LoVo (cell line): ENCODE measurements at places on chromosomes 4 and X.

- no peak for DNase-seq
Measured at GRCh38 chr4:98283219-98284189, 22.3 kb downstream of the RAP1GDS1 start.

DNA sequence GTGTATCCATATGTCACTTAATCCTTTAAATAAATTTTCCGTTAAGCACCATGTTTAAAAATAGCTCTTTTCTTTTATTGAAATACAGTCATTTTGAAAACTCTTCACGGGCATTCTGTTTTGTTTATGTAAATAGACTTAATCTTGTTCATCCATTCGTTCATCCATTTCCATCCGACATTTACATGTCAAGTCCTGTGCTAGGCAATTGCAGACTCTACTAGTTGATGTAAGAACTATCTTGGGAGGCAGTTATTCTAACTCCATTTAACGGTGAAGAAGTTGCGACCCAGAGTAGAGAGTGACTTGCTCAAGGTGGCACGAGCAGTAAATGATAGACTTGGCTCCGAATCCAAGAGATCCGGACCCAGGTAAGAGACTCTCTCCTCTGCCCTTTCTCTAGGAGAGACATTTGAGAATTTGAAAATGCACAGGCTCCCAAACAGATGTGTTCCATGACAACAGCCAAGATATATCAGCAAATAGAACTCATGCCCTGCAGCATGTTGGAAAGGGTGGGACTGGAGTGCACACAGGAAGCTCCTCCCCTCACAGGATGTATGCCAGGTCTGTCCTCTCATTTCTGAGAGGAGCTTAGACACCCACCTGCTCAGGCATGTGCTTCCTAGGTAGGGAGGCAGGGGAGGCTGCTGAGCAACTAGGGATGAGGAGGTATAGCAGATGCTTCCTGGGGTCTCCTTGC lies 64.5 kb downstream of the DRD5 start:
- no peak for DNase-seq

- no peak for DNase-seq
Measured at GRCh38 chr4:142098380-142098779, 462.0 kb downstream of the IL15 start.

DNA sequence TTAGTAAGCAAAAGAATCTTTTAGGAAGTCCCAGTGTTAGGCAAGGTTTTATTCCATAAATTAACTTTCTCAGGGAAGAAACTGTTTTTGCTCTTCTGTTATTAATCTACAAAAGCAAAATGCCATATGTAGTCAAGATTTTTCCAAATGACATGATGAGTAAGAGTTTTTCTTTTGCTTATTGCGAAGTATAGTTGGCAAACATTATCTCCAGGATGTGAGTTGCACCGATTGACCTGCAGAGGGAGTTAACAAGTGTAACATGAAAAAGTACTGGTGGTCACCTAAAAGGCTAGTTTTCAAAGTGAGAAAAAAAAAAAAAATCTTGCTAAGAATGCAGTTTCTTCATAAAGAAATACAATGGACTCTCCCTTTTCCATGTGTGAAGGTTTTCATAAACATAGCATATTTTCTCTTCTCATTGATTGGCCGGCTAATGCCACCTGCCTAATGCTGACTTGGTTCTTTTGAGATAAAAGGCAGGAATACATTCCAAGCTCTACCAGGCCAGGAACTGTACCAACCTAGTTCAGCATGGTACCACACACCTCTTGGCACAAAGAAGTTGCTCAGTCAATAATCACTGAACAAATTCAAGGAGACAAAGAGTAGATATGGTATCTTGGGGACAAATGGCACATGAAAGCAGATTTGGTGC lies 100.2 kb downstream of the LNX1 start:
- peak; percentile 19 for DNase-seq

DNA sequence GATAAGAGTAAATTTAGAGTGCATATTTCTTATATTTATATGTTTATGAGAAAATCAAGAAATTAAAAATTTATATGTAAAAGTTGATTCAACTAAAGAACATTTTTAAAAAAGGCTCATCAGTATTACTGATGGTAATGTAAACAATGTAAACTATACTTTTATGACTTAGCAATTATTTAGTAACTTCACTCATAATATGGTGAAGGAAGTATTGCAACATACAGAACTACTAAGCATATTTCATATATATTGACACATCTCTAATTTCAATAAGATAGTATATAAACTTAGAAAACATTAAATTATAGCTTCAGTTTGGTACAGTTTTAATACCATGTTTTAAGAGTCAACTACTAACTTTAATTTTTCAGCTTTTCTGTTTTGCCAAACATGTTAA lies 512.8 kb upstream of the PCDH7 start:
- no peak for DNase-seq

GRCh38 chr4:174189392-174190015 lies 94.0 kb downstream of the FBXO8 start:
- no peak for DNase-seq

DNA sequence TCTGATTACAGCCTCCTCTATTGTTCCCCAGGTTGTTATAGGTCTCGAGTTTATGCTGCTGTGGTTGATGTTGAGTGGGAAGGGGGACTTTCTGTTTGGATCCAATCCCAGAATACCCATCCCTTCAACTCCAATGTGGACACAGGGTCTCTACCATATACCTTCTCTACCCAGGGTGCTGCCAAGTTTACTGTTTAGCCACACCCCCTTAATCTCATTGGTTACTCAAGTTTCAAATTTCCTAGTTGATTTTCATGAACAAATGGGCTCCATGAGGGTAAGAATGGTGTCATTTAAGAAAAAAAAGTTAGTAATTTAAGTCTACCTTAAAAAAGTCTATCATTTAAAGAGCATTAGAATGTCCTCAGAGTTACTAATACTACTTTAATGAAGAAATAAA lies 3.6 kb upstream of the SPP1 start:
- no peak for DNase-seq

DNA sequence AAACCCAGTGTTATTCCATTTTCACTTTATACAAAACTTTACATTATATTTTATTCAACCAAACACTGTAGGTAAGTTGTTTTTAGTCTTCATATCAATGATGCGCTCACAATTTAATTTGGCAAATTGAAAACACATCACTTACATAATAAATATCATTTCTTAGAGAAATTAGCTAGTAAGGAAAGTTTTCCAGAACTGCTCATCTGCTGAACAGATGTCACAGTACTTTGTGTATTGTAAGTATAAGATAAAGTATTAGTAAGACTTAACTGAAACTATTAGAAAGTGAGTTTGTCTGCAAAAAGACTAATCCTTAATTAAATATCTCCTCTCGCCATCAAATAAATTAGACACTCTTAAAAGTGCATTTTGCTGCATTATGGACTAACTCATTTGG lies 108.7 kb upstream of the PACRGL start:
- no peak for DNase-seq

DNA sequence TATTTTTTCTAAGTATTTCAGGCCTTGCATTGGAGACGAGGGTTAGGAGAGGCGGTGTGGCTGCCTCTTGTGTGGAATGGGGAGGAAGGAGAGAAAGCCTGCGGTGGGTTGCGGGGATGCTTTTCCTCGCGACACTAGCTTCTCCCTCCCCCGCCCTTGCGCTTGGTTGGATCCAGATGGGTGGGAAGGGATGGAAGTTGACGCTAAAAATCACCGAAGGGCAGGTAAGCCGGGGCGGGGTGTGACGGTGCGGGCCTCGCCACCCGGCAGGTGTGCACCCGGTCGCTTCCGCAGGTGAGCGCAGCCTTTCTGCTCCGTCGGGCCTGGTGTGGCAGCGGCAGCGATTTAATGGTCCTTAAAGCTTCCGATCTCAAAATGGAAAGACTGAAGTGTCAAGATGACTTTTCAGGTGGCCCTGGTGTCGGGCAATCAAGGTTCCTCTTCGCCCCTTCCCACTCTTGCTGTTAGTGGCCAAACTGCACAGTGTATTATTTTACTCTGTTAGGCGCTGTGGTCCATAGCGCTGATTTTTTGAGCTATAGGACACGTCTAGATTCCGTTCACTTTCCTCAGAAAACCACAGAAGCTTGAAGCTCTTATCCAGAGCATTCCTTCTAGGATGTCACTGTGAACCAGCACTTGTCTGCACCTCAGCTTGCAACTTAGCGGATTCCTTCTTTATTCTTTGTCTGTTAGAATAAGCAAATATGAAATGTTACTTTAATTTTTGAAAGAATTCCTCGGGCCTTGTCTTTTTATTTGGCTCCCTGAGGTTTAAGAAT lies 765 bp downstream of the ENOPH1 start:
- DNase-seq: peak; percentile 37

DNA sequence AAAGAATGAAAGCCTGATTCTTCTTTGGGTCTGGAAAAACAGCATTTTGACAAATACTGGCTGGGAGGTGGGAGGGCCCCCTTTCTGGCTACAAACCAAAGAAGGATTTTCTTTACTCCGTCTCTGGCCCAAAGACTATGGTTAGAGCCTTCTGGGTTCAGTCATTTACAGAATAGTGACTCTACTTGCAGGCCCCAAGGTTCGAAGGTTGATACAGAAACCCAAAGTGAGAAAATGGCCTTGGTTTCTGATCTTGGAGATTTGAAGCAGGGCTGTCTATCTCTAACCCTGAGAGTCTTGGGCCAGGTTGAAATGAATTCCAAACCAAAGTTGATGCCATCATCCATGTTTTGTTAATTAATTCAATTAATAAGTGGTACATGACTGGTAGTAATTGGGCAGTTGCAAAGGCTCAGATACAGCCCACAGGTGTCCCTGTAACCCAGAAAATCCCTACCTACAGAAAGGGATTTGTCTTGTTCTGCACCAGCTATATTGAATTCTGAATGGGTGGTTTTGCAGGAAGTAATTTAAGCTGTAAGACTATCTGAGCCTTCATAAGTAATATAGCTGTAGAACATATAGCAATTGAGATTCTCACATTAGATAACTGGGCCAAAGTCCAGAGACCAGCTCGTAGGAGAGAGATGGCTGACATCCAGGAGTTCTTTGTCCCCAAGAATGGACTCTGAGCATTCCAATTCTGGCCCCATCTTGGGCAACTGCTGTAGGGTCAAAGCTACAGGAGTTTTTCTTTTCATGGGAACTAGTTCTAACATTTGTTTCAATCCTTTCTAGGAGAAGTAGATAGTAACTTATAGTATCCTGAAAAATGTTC lies 34.5 kb downstream of the CHRNA9 start:
- peak; percentile 75 for DNase-seq

DNA sequence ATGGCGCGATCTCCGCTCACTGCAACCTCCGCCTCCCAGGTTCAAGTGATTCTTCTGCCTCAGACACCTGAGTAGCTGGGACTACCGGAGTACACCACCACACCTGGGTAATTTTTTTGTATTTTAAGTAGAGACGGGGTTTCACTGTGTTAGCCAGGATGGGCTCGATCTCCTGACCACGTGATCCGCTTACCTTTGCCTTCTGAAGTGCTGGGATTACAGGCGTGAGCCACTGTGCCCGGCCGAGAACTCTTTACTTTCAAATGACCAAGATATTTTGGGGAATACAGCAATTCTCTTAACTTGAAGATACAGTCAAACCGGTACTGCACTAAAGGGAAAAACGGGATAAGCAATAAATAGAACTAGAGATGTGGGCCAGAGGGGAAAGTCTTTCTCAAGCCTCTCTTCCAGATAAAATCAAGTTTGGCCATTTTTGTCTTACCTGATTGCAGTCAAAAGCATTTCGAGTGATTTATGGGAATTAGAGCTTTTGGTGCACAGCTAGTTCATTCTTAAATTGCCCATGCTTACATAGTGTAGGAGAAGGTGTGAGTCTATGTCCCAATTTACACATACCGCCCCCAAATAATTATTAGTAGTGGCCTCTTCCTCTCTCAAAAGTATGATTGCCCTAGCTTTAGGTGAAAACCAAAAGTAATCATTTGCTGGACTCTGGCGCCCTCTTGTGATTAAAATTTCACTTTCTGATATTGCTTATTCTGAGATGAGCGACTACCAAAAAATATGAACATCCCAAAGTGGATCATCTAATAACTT lies 53.2 kb upstream of the ABCG2 start:
- peak; percentile 65 for DNase-seq

- no peak for DNase-seq
Measured at GRCh38 chr4:45324455-45325417, 598.4 kb upstream of the GNPDA2 start.

DNA sequence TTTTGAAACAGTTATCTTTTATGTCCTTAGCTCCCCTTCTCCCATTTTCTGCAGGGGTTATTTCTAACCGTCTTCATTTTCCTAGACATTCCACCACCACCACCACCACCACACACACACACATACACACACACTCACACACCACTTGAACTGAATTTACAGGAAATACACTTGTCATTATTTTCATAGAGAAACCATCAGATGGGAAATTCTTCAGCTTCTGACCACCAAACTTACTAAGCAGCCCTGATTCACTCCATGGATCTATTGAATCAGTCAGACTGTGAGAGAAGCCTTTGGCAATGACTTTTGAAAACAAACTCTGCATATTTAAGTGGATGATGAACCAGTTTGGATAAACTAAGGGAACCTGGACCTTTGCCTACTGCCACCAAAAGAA lies 210.1 kb upstream of the NHS start:
- DNase-seq: no peak

DNA sequence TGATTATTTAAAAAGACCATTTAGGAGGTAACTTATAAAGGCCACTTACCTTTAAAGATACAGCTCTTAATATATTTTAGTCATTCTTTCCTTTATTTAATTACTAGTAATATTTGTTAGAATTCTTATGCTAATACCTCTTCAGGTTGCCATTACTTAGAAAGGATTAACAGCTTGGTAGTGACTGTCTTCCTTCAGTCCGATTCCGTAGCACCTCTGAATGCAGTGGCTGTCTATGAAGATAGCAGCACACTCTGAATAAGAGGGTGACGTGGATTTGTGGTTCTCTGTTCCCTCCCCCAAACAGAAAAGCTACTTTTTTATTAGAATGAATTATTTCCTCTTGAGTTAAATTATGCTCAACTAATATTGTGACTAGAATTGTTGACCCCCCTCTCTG lies 92.6 kb upstream of the TENM3 start:
- no peak for DNase-seq

GRCh38 chr4:80011636-80012236 lies 61.3 kb downstream of the ANTXR2 start:
- no peak for DNase-seq

GRCh38 chr4:7892212-7893019 lies 47.2 kb downstream of the AFAP1 start:
- DNase-seq: no peak

DNA sequence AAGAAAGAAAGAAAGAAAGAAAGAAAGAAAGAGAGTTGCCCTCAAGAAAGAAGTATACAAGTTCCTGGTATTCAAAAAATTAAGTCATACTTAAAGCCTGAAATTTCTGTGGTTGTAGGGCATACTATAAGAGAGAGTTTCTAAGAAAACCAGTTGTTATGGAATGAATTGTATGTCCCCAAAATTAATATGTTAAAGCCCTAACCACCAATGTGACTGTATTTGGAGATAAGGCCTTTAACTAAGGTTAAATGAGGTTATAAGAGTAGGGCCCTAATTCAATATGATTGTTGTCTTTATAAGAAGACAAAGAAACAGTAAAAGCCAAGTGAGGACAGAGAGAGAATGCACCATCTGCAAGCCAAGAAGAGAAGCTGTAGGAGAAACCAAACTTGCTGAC lies 521.1 kb downstream of the CCSER1 start:
- no peak for DNase-seq
